Frontal cortex (tissue), 4 donors: ENCODE measurements at places on chromosomes 6 and 20. TPM values are rescaled to one million over a fixed set of nuclear protein-coding genes. Genes with fewer than 3 reads are reported as not detected.

The UNC5CL gene
- total RNA-seq: under 0.01 TPM

The RNF182 gene
- total RNA-seq: 35.1 TPM

The FRK gene
- 0.41 TPM for total RNA-seq

The OPN5 gene
- not detected for total RNA-seq

The CRYBG1 gene
- under 0.01 TPM for total RNA-seq

DNA sequence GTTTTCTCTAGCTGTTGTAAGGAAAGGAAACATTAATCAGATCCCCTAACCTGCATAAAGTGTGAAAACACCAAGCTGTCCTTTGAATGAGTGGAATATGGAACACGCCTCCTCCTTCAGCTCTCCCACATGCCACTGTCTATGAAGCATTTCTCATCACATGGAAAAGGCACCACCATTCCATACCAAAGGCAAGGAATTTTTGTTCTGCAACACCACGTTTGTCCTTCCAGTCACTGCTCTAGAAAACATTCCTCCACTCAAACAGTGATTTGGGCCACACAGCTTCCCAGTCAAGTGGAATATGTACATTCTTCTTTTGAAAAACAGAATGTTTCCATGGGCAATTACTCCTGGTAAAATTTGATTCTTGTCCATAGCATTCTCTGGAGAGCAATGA, 120.1 kb downstream of the OPRM1 start:
- DNase-seq: no peak

GRCh38 chr6:17093686-17094085, 8.2 kb upstream of the STMND1 start:
- no peak for DNase-seq

DNA sequence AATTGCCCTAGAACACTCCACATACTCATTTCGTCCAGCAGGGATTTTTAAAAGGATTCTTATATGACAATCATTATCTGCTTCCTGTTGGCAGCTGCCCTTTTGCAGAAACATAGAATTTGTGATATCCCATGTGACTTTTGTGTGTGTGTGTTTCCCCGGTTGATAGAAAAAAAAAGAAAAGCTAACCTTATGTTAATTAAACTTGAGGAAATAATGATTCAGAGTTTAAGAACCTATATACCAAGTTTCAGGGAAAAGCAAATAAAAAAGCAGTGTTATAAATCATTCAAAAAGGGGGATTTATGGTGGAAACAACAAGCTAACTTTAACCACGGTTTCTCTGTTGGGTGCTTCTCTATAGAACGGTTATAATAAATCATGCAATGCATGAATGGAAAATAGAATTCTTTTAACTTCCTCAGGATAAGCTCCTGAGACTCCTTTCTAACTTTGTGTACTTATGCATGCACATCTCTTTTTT, 826.9 kb upstream of the EYS start:
- DNase-seq: no peak

GRCh38 chr6:54083287-54083686, 28.0 kb upstream of the MLIP start:
- no peak for DNase-seq

GRCh38 chr20:36339646-36340592, 33.8 kb downstream of the DLGAP4 start:
- DNase-seq: no peak

- DNase-seq: no peak
Observed at GRCh38 chr6:139433631-139434419, 59.4 kb upstream of the CITED2 start.

GRCh38 chr6:2651536-2651935, 99.2 kb downstream of the MYLK4 start:
- DNase-seq: no peak

DNA sequence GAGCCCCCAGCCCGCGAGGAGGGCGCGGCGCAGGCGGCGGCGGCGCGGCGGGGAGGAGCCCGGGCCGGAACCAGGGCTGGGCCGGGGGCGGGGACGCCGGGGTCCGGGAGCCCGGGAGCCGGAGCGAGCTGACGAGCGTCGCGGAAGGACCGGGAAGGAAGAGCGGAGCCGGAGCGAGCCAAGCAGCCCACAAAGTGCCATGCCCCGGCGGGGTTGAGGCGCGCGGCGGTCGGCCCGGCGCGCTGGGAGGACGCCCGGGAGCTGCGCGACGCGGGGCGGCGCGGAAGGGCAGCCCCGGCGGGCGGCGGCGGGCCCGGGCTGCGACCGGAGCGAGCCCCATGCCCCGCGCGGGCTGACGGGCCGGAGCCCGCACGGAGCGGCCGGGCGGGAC, 289 bp downstream of the FOXP4 start:
- no peak for DNase-seq

GRCh38 chr6:111603685-111604084, 2.0 kb downstream of the TRAF3IP2 start:
- no peak for DNase-seq
